ENCODE measurements at places on chromosomes 5 and 9.

DNA sequence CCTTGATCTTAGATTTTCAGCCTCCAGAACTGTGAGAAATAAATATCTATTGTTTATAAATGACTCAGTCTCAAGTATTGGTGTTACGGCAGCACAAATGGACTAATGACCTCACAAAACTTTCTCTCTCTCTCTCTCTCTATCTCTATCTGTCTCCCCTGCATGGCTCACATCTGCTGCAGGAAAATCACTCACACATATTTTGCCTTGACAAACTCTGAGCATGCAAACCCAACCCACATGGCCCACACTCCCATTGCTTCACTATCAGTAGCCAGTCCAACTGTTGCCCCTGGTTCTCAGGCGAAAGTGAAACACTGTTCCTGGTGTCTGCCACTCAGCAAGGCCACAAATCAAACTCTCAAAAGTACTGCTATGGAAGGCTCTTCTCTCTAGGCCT, 66.4 kb upstream of the PIK3R1 start:
- no peak for DNase-seq

DNA sequence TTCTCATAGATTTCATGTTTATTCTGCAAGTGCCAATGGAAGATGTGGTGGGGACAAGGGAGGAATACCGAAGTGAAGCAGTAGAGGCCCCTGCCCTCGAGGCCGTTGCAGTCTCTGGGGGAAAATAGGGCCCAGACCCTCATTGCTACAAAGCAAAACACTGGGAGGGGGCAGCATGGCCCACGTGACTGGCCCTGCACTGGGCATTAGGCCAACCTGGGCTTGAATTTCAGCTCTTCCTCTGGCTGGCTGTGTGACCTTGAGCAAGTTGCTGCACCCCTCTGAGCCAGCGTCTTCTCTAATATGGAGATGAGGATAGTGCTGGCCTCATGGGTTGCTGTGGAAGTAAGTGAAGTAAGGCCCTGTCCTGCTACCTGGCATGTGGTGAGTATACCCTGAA, 709 bp upstream of the SYNPO start:
- no peak for DNase-seq

GRCh38 chr9:124450241-124450924, at the start of gene ADGRD2:
ADGRD2 (plus strand) TSS chr9:124450451; CDS start chr9:124451667, 1,216 bp downstream.
- DNase-seq, result no peak

- no peak for DNase-seq
These were observed 685.1 kb downstream of the DTWD2 start for GRCh38 chr5:118303296-118303695.

GRCh38 chr5:170503990-170504596, at the start of gene KCNIP1:
KCNIP1 (plus strand) TSS chr5:170504020.
- no peak for DNase-seq

Measured in cortex of kidney (tissue), 1 donor.